Motor neuron (in vitro differentiated cells): ENCODE measurements at places on chromosomes 16 and 17. TPM values are rescaled to one million over a fixed set of nuclear protein-coding genes. Genes with fewer than 3 reads are reported as not detected.

Gene ITGA2B
- total RNA-seq: 1.6 and 2.0 TPM in 2 replicates

Gene SPATA20
- total RNA-seq: 54.5 and 64.4 TPM in 2 replicates

Gene COQ9
- total RNA-seq: 45.1 and 50.6 TPM in 2 replicates

Gene CHRNE
- total RNA-seq: 1.9 and 2.3 TPM in 2 replicates

Gene TMC5
- total RNA-seq: 0.05 and 0.06 TPM in 2 replicates
